ENCODE measurements at places on chromosomes 7 and 10.
A peak's percentile ranks its signal among the peaks of the same experiment; 100 is the strongest.

DNA sequence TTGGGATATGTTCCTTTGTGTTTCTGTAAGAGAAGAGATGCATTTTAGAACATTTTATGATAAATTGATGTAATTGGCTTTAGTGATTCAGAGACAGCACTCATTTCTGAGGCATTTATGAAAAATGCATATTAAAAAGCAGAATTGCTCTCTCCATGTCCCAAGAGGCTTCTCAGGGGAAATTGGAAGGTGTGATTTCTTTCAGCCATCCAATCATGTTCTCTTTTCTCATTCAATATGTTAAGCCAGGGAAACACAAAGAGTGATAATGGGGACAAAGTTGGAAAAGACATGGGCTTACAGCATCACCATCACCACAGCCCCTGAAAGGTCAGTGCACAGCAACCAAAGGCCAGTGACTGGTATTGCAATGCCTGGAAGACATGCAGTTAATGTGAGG is 129.9 kb upstream of the COL1A2 start:
- no peak for DNase-seq

DNA sequence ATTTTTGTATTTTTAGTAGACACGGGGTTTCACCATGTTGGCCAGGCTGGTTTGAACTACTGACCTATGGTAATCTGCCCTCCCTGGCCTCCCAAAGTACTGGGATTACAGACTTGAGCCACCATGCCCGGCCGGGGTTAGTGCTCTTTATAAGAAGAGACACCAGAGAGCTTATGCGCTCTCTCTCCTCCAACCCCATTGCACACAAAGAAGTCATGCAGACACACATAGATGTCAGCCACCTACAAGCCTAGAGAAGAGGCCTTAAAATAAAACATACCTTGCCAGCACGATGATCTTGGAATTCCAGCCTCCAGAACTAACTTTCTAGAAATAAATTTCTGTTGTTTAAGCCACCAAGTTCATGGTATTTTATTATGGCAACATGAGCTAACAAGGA is 10.0 kb upstream of the FAM53B start:
- DNase-seq, result no peak

DNA sequence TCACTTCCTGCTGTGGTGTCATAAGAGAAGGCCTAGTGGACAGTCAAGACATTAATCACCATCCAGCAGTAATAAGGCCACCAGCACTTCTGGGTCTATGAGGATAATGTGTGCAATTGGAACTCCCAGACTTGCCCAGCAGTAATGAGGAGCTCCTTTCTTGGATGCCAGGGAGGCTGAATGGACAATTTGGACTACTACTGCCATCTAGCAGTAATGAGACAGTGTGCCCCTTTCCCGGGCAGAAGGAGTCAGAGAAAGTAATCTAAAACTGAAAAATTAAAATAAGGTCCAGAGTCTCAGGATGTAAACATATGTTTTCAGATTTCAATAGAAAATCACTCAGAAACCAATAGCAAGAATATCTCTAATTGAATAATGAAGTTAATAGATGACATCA is 400.4 kb downstream of the CDC14C start:
- no peak for DNase-seq

DNA sequence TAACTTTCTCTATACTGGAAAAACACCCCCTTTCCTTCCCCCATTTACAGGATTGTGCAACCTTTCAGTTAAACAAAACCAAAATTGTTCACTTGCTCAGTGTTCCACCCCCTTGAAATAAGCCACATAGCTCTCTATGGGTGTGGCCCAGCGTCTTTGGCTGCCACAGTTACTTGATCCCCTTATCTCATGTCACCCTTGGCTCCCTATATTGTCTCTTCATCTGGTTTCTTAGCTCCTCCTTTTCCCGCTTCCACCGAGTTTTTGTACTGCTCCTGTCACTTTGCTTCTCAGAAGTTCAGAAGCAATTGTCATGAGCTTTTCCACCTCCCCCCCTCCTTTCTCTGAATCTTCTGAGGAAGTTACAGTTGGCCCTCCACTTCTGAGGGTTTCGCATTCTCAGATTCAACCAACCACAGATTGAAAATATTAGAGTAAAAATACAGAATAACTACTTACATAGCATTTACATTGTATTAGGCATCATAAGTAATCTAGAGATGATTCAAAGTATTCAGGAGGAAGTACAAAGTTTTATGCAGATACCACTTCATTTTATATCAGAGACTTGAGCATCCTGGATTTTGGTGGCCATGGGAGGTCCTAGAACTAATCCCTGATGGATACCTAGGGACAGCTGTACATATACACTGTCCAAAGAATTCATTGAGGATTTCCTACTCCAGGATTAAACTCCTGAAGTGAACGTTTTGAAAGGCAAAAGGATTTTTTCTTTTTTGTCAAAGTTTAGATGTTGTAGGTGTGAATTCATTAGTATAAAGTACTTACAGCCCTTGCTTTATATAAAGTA is 60.4 kb downstream of the ADD3 start:
- no peak for DNase-seq

GRCh38 chr7:111527545-111527944 is 34.7 kb downstream of the IMMP2L start:
- DNase-seq, result no peak

GRCh38 chr10:110530131-110530831 is 32.6 kb downstream of the DUSP5 start:
- peak; percentile 17 for DNase-seq

DNA sequence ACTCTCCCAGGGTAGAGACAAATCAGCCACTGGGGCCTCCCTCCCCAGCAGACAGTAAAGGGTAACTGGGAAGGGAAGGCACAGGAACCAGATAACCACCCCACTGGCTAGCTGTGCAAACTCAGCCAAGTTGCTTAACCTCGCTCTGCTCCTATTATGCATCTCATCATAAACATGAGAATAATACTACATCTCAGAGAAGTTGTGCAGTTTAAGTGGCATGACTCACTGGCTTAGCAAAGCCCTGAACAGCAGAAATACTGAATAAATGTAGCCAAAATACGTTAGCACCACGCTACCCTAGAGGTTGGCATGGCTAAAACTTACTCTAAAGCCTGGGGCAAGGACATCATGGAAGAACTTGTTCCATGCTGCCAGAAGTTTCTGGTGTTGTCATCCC is 128.1 kb upstream of the ANK3 start:
- no peak for DNase-seq

GRCh38 chr10:123559066-123559822 is 106.9 kb upstream of the GPR26 start:
- DNase-seq, result peak; percentile 48

- peak; percentile 75 for DNase-seq
Measured at GRCh38 chr10:30434273-30435072, 489 bp downstream of the MAP3K8 start.

DNA sequence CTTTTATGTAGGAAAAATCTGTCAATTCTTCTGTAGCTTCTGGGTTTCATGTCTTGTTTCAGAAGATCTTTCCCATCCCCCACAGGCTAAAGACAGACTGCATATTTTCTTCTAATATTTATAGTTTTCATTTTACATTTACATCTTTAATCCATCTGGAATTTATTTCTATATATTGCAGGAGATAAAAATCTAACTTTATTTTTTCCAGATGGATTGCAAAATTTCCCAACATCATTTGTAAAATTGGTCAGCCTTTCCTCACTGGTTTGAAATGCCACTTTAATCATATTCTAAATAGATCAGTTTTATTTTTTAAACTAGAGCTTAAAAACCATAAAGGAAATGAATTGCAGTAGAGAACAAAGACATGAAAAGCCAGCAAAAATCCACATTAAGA is 46.9 kb downstream of the TMEM26 start:
- DNase-seq, result no peak

- no peak for DNase-seq
Measured at GRCh38 chr10:86342111-86342863, 24.3 kb downstream of the GRID1 start.

- no peak for DNase-seq
Measured at GRCh38 chr10:93357680-93358079, 124.5 kb downstream of the MYOF start.

DNA sequence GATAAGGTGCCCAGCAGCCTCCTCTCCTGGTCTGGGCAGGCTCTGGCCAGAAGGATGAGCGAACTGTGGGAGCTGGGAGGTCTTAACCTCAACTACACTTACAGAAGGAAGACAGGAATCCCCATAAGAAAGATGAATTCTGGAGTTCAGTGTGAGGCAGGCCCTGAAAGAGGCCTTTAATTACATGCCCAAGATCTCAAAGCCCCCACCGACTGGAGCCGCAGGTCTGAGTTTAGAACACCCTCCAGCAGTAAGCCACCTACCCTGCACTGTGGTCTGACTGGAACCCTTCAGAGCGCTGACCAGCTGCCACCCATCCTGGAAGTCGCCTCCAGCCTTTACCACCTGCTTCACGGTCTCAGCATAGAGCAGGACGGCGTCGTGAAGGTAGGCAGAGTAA is 28.2 kb upstream of the ACSL5 start:
- no peak for DNase-seq

DNA sequence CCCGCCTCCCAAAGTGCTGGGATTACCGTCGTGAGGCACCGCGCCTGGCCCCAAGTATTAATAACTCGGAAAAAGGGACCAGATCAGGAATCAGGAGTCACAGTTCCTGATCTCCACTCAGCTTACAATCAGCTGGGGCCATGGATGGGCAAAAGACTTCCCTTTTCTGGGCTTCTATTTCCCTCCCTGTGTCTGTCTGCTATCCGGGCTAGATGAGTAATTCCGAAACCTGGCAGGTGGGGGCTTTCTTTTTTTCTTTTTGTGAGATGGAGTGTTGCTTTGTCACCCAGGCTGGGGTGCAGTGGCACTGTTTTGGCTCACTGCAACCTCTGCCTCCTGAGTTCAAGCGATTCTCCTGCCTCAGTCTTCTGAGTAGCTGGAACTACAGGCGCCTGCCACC is 11.6 kb downstream of the RPS24 start:
- DNase-seq, result no peak

All from prostate gland (tissue), 2 donors.